H9 (cell line): ENCODE measurements at places on chromosomes 16 and 17. TPM values are rescaled to one million over a fixed set of nuclear protein-coding genes. Genes with fewer than 3 reads are reported as not detected.

DNA sequence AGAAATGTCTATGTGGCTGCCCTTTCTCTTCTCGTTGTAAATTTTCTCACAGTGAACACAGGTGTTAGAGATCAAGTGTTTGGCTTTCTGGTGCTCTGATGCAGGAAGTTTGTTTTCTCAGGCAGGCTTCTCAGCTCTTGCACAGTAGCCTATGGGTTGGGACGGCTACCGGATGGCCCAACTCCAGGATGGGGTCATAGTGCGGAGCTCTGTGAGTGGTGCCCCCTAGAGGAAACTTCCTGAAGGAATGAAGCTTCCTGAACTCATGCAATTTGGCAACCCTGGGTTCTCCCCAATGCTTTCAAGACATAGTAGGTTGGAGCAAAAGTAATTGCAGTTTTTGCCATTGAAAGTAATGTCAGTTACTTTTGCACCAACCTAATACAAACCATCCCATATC is 407.5 kb upstream of the HSBP1 start:
- no peaks in the 10 kb centered on the region for H3K36me3 ChIP-seq
- peak; percentile 71 for DNase-seq
- no peak overlapping the region for H3K27ac ChIP-seq
- no peaks in the 10 kb centered on the region for H3K27me3 ChIP-seq

GRCh38 chr17:30908717-30909420 is 2.8 kb upstream of the TEFM start:
- DNase-seq: no peak
- no peak overlapping the region for H3K4me3 ChIP-seq
- H3K27ac ChIP-seq: no peak overlapping the region

GRCh38 chr17:58153046-58153445 is 4.9 kb downstream of the OR4D1 start:
- no peak overlapping the region for H3K4me3 ChIP-seq
- DNase-seq: no peak
- H3K27ac ChIP-seq: no peak overlapping the region
- no peaks in the 10 kb centered on the region; the same call in 1 of the 2 replicates for H3K27me3 ChIP-seq
- H3K36me3 ChIP-seq: no peaks in the 10 kb centered on the region; the same call in 2 of the 3 replicates

DNA sequence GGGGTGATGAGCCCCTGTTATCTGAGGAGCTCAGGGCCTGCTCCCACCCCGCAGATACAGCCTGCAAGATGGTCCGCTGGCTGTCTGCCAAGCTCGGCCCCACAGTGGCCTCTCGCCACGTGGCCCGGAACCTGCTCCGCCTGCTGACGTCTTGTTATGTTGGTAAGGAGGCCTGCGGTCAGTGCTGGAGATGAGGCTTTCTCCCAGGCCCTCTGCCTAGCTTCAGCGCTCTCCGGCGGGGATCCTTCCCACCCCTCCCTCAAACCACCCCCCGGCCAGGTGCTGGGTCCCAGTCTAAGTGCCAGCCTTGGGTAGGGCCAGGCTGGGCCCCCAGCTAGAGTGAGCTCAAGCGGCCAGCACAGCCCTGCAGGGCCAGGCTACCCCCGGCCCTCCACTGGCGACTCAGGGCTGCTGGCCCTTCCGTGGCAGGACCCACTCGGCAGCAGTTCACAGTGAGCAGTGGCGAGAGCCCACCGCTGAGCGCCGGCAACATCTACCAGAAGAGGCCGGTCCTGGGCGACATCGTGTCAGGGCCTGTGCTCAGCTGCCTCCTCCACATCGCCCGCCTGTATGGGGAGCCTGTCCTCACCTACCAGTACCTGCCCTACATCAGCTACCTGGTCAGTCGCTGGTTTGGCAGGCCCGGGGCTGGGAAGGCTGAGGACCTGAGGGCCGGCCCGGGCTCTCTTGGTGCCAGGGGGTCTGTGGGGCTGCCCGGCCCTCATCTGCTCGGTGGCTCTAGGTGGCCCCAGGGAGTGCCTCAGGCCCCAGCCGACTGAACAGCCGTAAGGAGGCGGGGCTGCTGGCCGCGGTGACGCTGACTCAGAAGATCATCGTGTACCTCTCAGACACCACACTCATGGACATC is 6.1 kb downstream of the WDR81 start:
- no peak overlapping the region for H3K4me3 ChIP-seq
- no peaks in the 10 kb centered on the region for H3K27me3 ChIP-seq
- H3K4me1 ChIP-seq: no peaks in the 10 kb centered on the region
- DNase-seq: no peak
- peaks cover 12% of the 10 kb centered on the region for H3K36me3 ChIP-seq

Gene ATMIN
- 56.5 and 66.6 TPM in 2 replicates for total RNA-seq
